ENCODE measurements at places on chromosomes 3 and 15. TPM values are rescaled to one million over a fixed set of nuclear protein-coding genes. Genes with fewer than 3 reads are reported as not detected.

DNA sequence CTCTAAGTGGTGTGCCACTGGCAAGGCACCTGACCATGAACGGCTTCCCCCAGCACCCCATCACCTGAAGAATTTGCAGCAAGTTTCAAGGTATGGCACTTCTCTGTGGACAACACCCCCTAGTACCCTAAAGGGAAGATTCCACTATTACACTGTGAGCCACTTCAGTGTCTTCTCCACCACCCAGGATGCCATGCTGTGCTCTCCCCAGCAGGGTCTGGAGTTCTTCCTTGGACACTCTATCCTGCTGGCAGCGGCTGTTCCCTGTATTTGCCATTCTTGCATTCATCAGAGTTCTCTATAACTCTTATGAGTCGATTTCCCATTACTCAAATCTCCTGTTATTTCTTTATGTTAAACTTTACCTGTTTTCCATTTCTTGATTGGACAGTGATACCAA lies 33.9 kb upstream of the RNU6-1 start:
- no peak overlapping the region for H3K27ac ChIP-seq
- peaks cover 4% of the 10 kb centered on the region for H3K4me1 ChIP-seq
- no peaks in the 10 kb centered on the region for H3K27me3 ChIP-seq
- no peak overlapping the region for H3K4me3 ChIP-seq

DNA sequence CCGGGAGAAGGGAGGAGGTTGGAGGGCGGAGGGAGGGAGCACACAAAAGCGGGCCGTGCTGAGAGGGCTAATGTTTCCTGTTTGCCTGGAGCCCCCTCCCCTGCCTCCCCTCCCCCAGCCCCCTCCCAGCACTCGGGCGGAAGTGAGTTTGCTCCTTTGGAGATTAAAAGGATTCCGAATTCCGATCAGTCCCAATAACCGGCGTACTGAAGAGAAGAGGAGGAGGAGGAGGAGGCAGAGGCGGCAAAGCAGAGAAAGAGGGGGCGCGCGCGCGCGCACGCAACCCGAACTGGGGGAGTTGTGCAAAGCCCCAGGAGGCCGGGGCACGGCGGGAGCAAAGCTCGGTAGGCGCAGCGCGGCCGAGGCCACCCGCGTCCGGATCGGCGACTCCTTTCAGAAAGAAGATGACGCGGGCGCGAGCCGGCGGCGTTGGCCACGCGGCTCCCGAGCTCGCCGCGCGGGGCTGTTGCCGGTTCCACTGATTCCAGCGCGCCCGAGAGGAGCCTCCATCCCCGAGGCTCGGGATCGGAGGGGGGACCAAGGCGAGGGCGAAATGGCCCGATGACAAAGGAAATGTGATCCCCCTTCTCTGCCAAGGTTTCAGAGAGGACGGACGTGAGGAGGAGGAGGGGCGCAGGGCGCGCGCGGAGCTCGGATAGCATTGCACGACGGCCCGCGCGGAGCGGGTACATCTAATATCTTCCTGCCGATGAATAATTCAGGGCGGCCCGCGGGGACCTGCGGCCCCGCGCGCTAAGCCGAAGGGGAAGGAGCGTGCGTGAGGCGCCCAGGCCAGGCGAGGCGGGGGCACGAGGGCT lies 1.1 kb upstream of the TRIM71 start:
- H3K4me1 ChIP-seq, result no peaks in the 10 kb centered on the region
- no peaks in the 10 kb centered on the region for H3K36me3 ChIP-seq
- H3K4me3 ChIP-seq, result no peak overlapping the region
- peaks cover 52% of the 10 kb centered on the region for H3K27me3 ChIP-seq
- DNase-seq, result no peak

GRCh38 chr15:47388299-47388698 lies 329.0 kb upstream of the SEMA6D start:
- no peaks in the 10 kb centered on the region for H3K36me3 ChIP-seq
- no peaks in the 10 kb centered on the region for H3K27me3 ChIP-seq
- DNase-seq, result no peak
- no peaks in the 10 kb centered on the region for H3K4me1 ChIP-seq

The GRAMD2A gene
- total RNA-seq, result not detected

The SPTBN5 gene
- total RNA-seq, result 0.02 TPM

The SLC22A13 gene
- 0.49 TPM for total RNA-seq

DNA sequence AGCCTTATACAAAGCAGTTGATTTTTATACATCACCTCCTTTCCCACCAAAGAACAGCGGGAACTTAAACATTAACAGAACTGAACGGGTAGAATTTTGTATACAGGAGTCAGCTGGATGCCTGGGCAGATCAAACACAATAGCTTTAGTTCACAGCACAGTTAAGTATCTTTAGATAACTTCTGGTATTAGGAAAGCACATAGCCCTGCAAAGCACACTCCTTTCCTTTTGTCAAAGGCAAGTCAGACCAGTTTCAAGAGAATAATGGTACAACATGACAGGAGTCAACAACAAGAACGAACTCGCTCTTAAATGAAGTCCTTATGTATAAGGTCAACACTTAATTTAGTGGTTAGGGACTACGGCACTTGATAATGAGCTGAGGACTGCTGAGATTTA lies 26.3 kb downstream of the ABCC5 start:
- no peak overlapping the region for H3K4me3 ChIP-seq
- H3K27me3 ChIP-seq, result no peaks in the 10 kb centered on the region
- H3K27ac ChIP-seq, result no peak overlapping the region
- peaks cover 44% of the 10 kb centered on the region for H3K36me3 ChIP-seq
- DNase-seq, result no peak
- H3K4me1 ChIP-seq, result peaks cover 15% of the 10 kb centered on the region

DNA sequence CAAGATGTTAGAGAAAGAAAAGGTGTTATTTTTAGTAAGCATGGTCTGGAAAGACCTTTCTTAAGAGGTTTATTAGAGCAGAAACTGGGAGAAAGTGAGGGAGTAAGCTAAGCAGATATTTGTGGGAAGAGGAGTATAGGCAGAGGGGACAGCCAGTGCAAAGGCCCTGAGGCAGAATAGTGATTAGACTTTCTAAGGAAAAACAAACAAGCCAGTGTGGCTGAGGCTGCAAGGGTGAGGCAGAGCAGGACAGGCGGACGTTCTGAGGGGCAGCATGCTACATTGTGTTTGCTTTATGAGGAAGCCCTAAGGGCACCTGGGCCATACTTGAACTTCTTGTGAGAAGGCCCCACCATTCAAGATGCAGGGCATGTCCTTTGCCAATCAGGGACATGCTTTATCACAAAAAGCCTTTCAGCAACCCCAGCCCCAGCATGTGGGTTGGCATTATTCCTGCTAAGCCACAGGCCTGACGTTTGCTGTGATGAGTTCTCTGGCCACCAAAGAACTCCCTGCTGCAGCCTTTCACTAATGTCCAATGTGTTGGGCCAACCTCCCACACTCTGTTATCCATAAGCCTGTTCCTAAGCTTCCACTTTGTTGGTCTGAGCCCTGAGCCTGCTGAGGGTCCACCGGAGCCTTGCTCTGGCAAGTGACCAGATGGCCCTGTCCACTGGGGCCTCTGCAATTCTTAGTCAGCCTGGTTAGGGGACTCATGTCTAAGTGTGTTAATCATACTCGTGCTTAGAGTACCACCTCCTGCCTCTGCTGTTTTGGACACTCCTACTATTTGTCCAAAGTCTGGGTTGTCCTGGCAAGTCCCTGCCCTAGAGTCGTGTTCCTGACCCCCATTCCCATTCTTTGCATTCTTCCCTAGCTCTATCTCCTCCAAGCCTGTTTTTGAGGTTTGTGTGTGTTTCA lies 209.9 kb upstream of the CTNNB1 start:
- no peak for DNase-seq
- no peak overlapping the region for H3K4me3 ChIP-seq
- no peaks in the 10 kb centered on the region for H3K27me3 ChIP-seq

DNA sequence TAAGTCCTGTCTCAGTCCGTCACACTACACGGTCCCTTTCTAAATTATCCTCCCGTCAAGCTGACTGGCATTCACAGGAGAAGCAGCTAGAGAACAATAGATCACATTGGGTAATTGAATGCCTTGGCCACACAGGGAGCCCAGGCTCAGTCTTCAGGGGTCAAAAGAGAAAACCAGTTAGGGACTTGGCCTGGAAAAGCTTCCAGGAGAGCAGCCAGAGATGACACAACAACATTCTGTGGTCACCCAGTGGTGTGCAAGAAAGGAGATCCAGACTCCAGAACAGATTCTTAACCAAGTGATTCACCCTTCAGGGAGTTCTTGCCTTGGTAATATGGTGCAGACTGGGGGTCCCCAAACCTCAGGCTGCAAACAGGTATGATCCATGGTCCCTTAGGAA lies 15.9 kb downstream of the ARHGAP31 start:
- no peaks in the 10 kb centered on the region for H3K27me3 ChIP-seq
- H3K4me1 ChIP-seq, result peaks cover 3% of the 10 kb centered on the region
- no peak overlapping the region for H3K27ac ChIP-seq
- no peak overlapping the region for H3K4me3 ChIP-seq
- H3K36me3 ChIP-seq, result no peaks in the 10 kb centered on the region

DNA sequence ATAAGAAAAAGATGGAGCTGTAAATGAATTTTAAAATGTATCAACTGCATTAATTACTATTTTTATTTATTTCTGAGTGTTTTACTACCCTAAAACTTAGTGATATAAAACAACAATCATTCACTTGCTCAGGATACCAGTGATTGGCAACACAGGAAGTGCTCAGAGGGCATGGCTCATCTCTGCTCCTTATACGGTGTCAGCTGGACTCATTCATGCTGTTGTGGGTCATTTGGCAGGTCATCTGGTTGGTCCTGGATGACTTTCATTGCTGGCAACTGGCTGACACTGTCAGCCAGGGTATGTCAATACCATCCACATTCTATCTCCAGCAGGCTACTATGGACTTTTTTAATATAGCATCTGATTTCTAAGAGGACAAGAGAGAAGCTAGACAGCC lies 689.6 kb upstream of the NECTIN3 start:
- H3K27me3 ChIP-seq, result no peaks in the 10 kb centered on the region
- no peak overlapping the region for H3K27ac ChIP-seq
- no peak for DNase-seq
- no peak overlapping the region for H3K4me3 ChIP-seq
- H3K4me1 ChIP-seq, result no peaks in the 10 kb centered on the region
- no peaks in the 10 kb centered on the region for H3K36me3 ChIP-seq

DNA sequence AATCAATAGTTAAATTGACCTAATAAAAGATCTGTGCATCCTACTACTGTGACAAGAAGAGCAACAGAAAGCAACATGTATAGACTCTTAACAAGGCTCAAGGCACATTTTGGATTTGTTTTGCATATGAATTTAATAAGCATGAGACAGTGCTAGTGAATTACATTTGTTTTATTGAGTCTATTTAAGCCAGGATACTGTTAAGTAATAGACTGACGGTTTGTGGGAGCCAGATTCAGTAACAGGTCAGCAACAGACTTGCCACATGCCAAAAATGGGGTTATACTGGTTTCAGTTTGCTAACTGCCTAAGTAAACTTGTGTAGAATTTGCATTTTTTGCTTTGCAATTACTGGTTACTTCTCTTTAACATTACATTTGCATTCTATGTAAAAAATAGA lies 54.0 kb downstream of the MBNL1 start:
- no peak overlapping the region for H3K4me3 ChIP-seq
- no peaks in the 10 kb centered on the region for H3K27me3 ChIP-seq

- peaks cover 5% of the 10 kb centered on the region for H3K4me1 ChIP-seq
- no peaks in the 10 kb centered on the region for H3K36me3 ChIP-seq
- DNase-seq, result no peak
- no peak overlapping the region for H3K27ac ChIP-seq
These were observed 173.6 kb upstream of the PROK2 start for GRCh38 chr3:71958533-71958932.

DNA sequence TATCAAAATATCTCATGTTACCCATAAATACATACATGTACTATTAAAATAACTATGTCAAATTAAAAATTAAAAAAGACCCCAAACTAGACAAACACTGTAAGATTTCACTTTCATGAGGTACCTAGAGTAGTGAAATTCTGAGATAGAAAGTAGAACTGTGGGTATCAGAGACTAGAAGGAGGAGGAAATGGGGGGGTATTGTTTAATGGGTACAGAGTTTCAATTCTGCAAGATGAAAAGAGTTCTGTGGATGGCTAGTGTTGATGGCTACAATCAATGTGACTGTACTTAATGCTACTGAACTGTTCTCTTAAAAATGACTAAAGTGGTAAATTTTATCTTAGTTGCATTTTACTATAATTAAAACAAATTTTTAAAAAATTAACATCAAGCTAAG lies 36.6 kb downstream of the RFX7 start:
- no peaks in the 10 kb centered on the region for H3K27me3 ChIP-seq
- no peak for DNase-seq
- no peaks in the 10 kb centered on the region for H3K4me1 ChIP-seq
- H3K27ac ChIP-seq, result no peak overlapping the region
- H3K4me3 ChIP-seq, result no peak overlapping the region
- peaks cover 4% of the 10 kb centered on the region for H3K36me3 ChIP-seq

The CLEC3B gene
- total RNA-seq, result not detected

GRCh38 chr15:38541026-38541425 lies 23.6 kb downstream of the RASGRP1 start:
- no peaks in the 10 kb centered on the region for H3K27me3 ChIP-seq
- H3K36me3 ChIP-seq, result no peaks in the 10 kb centered on the region
- no peak for DNase-seq

GRCh38 chr3:11583235-11583634 lies 60.5 kb downstream of the VGLL4 start:
- no peaks in the 10 kb centered on the region for H3K36me3 ChIP-seq
- no peaks in the 10 kb centered on the region for H3K27me3 ChIP-seq
- H3K4me3 ChIP-seq, result no peak overlapping the region
- DNase-seq, result no peak
- H3K4me1 ChIP-seq, result no peaks in the 10 kb centered on the region

- DNase-seq, result peak; percentile 16
- no peaks in the 10 kb centered on the region for H3K27me3 ChIP-seq
- no peak overlapping the region for H3K27ac ChIP-seq
- no peaks in the 10 kb centered on the region for H3K4me1 ChIP-seq
These were observed 158.2 kb downstream of the NTRK3 start for GRCh38 chr15:88098361-88098760.

DNA sequence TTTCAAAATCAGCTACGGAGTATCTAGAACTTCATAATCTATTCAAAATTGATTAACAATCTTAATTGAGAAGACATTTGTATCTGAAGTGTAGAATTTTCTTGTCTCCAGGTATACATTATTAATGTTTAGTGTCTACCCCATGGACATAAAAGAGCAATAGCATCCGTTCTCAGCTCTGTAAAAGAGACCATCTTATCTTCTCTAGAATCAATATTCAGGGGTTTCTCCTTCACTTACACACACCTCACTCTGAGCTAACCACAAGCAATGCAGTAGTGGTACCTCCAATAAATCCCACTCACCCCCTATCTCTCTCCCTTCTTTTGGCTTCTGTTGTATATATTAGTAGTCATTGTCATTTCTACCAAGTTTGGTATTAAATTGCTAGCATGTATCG lies 16.2 kb downstream of the MBNL1 start:
- no peaks in the 10 kb centered on the region for H3K27me3 ChIP-seq
- H3K4me1 ChIP-seq, result peaks cover 3% of the 10 kb centered on the region
- no peak for DNase-seq
- H3K36me3 ChIP-seq, result peaks cover 51% of the 10 kb centered on the region
- no peak overlapping the region for H3K4me3 ChIP-seq

- H3K27me3 ChIP-seq, result peaks cover 10% of the 10 kb centered on the region
- H3K4me1 ChIP-seq, result peaks cover 17% of the 10 kb centered on the region
- no peak overlapping the region for H3K4me3 ChIP-seq
These were observed 453.6 kb upstream of the THBS1 start for GRCh38 chr15:39127151-39127790.

- no peak overlapping the region for H3K4me3 ChIP-seq
- no peak for DNase-seq
- H3K4me1 ChIP-seq, result no peaks in the 10 kb centered on the region
- H3K27me3 ChIP-seq, result no peaks in the 10 kb centered on the region
- H3K27ac ChIP-seq, result no peak overlapping the region
- no peaks in the 10 kb centered on the region for H3K36me3 ChIP-seq
These were observed 530.8 kb downstream of the DIPK2A start for GRCh38 chr3:144502402-144502801.

- H3K4me3 ChIP-seq, result no peak overlapping the region
- no peaks in the 10 kb centered on the region for H3K36me3 ChIP-seq
- peaks cover 4% of the 10 kb centered on the region for H3K4me1 ChIP-seq
- no peak overlapping the region for H3K27ac ChIP-seq
These were observed 15.5 kb upstream of the NR2F2 start for GRCh38 chr15:96314963-96315362.
